Cardiac muscle cell (in vitro differentiated cells and primary cell): ENCODE measurements at places on chromosomes 2 and 18.

- no peak for DNase-seq
Observed at GRCh38 chr2:8094526-8094925, 587.3 kb upstream of the ID2 start.

GRCh38 chr2:25044990-25045389 lies 3.1 kb downstream of the EFR3B start:
- no peak for DNase-seq

- DNase-seq: peak; percentile 82
Observed at GRCh38 chr2:132547090-132547687, 122.8 kb downstream of the LYPD1 start.

- DNase-seq: no peak
Observed at GRCh38 chr2:99414566-99414965, 75.3 kb downstream of the REV1 start.

DNA sequence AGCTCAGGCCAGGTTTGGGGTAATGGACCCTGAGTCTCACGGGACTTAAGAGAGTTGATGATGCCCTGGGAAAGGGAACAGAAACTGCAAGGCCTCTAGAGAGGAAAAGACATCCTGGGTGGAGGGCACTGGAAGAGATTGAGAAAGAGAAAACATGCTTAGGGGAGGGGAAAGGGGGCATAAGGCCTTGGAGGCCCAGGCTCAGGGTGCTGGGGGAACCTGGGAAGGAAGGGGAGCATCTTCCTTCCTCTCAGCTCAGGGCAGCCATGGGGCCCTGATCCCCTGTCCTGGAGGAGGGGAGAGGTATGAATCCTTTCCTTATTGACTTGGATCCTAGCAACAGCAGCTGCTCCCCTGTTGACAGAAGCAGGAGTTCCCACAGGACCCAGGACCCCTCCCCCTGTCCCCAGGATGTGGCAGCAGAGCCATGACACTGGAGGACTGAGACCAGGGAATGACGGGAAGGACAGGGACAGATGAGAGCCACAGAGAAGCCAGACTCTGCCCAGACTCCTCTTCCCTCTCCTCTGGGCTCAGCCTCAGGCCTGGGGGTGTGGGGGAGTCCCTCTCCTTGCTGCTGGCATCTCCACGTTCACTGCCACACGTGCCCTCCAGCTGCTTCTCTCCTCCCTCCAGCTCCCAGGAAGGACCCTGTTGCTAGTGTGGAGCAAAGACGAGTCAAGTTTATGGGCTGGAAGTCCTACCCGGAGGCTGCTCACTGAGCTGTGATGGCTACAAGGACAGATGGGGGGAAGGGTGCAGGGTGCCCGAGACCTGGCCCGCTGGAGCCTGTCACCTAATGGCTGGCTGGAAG lies 815 bp downstream of the GPBAR1 start:
- no peak for DNase-seq

- no peak for DNase-seq
Observed at GRCh38 chr2:144020047-144020446, 499.9 kb downstream of the ZEB2 start.

- no peak for DNase-seq
Observed at GRCh38 chr18:23934252-23934651, 80.3 kb upstream of the TTC39C start.
